ENCODE measurements at places on chromosomes 7 and 10.

DNA sequence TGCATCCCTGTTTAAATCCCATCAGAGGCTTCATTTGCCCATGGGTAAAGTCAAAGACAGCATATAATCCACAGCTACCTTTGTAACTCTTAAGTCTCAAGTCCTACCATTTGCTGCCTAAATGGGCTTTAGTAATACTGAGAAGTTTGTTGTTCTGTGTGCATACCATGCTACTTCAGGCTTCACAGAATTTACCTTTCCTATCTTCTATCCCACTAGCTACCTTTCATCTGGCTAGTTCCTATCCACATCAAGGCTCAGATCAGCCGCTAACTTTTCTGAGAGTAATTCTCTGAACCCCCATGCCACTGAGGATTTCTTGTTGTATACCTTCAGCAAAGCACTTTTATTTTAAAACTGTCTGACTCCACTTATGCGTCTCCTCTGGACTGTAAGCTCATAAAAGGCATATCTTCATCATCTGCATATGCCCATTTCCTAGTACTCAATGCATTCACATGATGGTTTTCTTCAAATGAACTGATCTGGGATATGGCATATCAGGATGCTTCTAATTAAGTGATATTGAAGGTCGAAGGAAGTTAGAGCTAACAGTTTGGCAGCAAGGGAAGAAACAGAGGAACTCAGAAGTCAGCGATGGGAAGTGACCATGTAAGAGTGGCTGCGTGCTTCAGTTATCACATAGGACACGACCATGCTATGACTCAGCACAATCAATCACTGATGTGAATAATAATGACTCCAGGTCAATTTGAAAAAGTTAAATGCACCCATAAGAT is 283.9 kb upstream of the DKK1 start:
- DNase-seq: no peak

GRCh38 chr7:148772297-148773089 is 73.8 kb downstream of the CUL1 start:
- DNase-seq: no peak

DNA sequence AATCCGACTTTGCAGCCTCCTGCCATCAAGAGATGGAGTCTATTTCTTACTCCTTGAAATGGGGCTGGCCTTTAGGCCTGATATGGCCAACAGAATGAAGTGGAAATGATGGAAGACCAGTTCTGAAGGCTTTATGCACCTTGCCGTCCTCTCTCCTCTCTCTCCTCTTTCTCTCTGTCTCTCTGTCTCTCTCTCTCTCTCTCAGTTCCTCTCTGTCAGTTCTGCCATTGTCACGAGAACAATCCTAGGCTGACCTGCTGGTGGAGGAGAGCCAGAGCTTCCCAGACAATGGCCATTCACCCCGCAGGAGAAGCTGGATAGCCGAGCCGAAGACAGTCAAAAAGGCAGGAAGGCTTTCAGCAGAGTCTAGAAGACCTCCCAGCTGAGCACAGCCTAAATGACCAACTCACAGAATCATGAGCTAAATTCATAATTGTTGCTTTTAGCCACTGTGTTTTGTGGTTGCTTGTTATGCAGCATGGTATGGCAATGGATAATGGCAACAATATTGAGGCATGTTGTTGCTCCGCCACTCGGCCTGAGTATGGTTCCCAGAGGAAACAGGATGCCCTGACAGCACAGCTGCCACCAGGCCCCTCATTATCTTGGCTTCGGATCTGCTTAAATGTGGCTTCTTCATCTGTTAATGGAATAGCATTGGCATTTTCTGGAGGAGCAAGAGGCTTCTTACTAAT is 35.5 kb downstream of the FRMPD2 start:
- DNase-seq: no peak

DNA sequence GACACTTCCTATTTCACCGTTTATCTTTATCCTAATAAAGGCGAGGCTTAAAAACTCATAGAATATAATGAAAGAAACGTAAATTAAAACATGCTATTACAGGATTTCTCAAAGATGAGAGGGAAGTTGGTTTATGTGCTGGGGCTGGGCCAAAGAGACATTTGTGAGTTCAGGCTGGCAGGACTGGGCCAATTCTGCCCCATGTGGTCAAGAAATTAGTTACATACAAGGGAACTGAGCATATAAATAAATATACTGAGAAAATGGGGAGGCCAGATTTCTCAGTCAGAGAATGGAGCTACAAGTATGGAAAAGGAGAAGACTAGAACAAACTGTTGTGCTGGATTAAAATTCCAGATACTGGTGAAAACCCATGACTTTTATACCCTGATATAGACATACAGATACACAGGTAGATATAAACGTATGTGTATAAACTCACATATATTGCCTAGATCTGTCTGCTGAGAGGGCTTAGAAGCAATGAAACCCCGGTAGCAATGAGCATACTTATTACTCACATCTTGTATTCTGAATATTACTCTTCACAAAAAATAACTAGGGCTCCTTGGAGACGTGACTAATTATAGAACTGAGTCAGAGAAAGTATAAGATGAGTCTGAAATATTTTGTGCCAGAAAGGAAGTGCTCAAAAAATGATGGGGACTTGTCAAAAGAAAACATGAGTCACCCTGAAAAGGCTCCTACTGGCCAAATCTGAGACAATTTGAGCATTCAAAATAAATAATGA is 155.7 kb upstream of the FGFR2 start:
- no peak for DNase-seq

- no peak for DNase-seq
These were observed 142.2 kb upstream of the SEMA3A start for GRCh38 chr7:84336766-84337165.

DNA sequence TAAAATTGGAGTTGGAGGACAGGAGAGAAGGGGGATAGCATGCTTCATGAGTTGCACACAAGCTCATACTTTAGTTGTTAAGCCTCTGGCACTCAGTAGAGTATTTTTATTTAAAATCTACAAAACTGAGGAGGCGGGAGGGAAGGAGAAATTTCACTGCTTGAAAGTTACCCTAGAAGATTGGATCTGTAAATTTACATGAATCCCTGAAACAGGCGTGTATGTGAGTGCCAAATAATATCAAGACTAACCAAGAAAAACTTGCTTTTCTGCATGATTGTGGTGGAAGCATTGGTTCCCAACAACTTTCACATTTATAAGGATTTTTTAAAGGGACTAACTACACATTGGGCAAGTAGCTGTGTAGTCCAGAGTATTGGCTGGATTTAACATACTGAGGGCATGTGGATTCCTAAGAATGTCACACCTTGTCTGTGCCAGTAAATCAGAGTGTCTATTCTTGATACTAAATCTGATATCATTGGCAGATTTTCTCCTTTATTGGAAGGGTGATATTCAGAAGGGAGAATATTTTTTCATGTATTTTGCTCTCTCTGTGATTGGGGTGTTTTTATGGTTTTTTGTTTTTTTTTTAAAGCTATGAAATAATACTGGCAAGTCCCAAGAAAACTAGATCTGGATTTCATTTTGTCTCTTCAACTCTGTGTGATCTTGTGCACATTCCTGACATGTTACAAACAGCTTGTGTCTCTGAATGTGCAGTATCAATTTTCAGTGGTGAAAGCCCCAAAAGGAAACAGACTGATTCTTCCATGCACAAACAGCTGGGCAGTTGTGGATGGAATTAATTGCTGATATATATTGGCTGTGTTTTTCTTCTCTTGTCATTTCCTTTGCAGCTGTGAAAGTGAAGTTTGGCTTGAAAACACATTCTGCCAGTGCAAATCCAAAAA is 67.2 kb downstream of the ADD3 start:
- no peak for DNase-seq

DNA sequence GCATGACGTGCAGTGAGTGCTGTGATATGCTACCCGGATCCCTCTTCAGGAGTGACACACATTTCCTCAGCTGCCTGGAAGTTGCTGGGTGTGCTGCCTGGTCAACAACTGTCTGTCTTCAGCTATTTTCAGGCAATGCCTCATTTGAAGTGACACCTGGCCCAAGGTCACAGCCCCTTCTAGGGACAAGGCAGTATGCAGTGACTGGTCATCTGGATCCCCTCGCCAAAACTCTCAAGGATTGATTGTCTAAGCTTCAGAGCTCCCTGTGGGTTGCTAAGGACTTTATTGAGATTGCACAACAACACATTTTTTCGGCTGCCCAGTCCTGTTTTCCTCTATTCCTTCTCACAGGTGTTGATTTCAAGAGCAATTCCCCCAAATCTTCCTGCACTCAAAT is 108.8 kb downstream of the GNAI1 start:
- DNase-seq: no peak

GRCh38 chr7:101140339-101140699 is 13.4 kb downstream of the SERPINE1 start:
- DNase-seq: no peak

- peak; percentile 63 for DNase-seq
These were observed 262.1 kb downstream of the ATRNL1 start for GRCh38 chr10:115355162-115355760.

DNA sequence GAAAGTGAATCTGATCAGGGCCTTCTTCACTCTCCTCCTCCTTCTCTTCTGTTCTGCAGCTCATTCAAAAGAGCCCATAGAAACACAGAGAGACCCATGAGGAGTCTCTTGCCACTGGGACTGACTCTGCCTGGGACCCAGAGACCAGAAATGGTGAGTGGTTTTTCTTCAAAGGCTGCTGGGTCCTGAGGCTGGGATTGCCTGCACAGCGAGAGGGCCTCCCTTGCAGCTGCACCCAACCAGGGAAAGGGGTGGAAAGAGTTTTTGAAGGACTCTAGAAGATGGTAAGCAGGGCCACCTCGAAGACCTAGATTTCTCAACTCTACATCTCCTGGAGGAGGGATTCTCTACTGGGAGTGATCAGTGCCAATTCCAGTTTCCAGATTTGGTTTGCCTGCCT is 15.5 kb upstream of the HOXA13 start:
- DNase-seq: no peak

DNA sequence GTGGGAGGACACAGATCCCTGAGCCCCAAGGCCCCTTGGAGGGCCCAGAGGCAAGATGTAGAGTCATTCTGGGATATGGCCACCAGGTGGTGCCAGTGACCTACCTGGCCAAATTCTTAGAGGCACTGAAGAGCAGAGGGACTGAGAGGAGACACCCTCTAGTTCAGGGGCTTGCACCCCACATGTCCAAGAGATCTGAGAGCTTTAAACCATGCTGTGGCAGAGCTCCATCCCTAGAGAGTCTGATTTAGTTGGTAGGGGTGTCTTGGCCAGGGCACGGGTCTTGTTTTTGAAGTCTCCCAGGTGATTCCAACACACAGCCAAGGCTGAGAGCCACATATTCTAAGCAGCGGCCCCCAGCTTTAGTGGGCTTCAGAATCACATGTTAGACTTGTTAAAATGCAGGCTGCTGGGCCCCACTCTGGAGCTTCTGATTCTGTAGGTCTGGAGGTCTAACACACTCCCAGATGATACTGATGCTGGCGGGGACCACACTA is 52.5 kb downstream of the PRF1 start:
- DNase-seq: no peak
